Gastroesophageal sphincter (tissue), 4 donors: ENCODE measurements at places on chromosomes 5 and 9. TPM values are rescaled to one million over a fixed set of nuclear protein-coding genes. Genes with fewer than 3 reads are reported as not detected.

Gene TCF7
- 1.4 TPM for total RNA-seq

Gene DDX4
- total RNA-seq: not detected

DNA sequence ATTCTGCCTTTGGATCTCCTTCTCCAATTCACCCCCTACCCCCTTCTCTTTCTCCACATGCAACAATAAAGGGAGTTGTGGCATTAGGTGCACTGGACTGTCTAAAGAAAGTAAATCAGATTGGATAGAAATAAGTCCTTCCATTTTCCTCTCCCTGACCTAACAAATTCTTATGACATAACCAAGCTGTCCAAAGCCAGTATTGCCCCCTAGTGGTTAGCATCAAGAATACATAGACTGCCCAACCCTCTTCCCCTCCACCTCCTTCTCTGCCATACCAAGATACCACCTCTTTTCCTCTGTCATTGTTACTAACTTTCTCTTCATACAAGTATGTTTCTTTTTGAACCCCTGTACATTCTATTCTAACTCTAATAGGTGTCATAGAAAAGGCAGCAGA is 45.7 kb downstream of the PPARGC1B start:
- no peak for ATAC-seq

Gene PTGR1
- total RNA-seq: 19.1 TPM

Gene STPG3
- total RNA-seq: not detected

DNA sequence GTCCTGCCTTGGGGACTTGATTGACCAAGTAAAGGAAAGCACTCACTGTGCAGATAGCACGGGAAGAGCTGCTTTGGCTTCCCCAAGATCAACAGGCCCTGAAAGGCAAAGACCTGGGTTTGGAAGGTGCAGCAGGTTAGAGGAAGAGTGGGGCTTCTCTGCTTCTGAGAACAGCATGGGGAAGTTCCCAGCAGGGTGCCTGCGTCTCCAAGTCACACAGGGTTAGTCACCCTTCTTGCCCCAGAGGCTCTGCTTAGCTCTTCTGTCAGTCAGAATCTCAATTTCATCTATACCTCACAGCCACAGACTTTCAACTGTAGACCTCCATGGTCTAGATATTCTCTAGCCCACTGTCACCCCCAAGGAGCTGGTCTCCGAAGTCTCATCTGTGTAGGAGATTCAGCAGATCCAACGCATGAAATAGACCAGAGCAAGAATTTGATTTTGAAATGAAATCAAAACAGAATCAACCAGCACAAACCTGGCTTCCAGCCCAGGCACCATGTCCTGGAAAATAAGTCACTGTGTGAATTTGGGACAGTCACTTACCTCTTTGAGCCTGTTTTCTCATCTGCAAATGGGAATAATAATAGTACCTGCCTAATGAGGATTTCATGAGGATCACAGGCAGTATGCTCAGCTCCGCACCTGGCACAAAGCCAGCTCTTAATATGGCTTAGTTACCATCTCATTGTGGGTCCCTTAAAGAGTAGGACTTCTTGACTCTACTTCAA is 64.0 kb downstream of the SFXN1 start:
- no peak for ATAC-seq

DNA sequence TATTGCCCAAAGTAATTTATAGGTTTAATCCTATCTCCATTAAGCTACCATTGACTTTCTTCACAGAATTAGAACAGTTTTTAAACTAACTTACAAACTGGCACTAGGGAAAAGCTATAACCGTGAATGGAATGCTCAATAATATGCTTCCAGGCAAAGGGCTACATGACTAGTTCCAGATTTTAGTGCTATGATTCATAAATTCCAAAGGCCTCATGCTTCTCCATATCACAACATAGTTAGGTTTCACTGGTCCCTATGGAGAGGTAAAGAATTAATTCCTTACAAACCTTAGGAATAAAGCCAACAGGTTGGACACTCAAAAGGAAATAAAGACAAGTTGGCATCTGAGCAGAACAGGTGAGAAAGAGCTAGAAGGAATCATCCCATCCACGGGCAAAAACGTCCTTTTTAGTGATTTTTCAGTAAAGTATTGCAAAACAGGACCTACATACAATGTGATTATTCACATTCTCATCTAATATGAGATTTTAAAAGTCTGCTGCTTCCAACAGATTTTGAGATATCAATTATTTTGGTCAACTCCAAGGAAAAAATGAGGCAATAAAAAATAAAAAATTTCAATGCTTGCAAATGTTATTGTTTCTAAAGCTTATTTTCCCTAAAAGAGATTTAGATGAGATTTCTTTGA is 97.0 kb upstream of the TARS1 start:
- ATAC-seq: peak; percentile 55

DNA sequence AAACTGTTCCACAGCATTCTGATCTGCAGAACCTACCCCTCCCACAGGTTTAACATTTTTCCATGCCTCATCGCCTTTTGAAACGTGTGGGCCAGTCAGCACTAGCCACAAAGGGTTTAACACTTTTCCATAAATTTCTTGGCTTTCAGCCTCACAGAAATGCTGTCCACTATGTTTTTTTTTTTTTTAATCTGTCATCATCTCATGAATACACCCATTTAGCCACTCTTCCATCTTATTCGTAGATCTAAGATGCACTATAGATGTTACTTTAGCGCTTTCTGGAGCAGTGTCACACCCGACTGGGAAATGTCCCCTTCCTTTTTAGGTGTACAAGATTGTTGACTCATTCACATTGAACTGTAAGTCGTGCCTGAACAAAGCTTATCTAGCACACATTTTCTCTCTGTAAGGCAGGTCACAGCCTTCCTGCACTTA is 62.3 kb downstream of the GCNT1 start:
- ATAC-seq: no peak

DNA sequence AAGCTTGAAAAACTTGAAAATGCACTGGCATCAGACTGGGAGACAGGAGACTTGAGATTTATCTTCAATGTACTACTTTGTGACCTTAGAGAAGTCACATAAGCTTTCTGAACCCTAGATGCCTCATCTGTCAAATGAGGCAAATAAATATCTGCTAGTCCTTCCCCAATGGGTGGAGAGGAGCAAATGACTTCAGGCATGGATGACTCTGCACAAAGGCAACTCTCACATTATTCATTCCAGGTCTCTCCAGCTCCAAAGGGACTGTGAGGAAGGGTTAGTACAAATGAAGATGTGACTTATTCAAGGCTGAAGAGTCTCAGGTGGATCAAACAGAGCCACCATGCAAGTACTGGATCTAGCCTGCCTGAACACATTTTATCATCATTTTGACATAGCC is 228.7 kb downstream of the SLIT3 start:
- ATAC-seq: no peak

Gene HEMGN
- total RNA-seq: not detected

GRCh38 chr9:106405871-106406435 is 457.0 kb upstream of the ZNF462 start:
- ATAC-seq: no peak

- no peak for ATAC-seq
Measured at GRCh38 chr9:69377291-69377690, 52.3 kb downstream of the ENTREP1 start.

Gene DDX46
- total RNA-seq: 30.4 TPM
